ENCODE measurements at places on chromosomes 5 and 9.

- no peak for DNase-seq
Measured at GRCh38 chr9:28234894-28235277, 661.6 kb upstream of the C9orf72 start.

DNA sequence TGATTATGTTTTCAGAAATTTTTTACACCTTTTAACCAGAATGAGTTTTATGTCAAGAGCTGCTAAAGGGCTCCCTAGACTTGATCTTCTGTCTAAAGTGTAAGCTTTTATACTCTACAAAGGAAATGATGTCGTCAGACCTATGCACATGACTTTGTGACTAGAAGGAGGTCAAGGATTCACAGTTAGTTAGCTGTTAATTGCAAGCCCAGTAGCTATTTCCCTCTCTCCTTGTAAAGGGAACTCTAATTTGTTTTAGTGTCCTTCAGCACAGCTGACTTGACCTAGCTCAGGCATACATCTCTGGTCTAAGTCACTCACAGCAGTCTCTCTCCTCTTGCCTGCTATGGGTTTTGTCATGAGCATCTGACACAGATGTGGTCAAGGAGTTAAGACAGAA is 173.5 kb upstream of the NREP start:
- no peak for DNase-seq

GRCh38 chr9:137480686-137481683 is 21.9 kb upstream of the NSMF start:
- no peak for DNase-seq

DNA sequence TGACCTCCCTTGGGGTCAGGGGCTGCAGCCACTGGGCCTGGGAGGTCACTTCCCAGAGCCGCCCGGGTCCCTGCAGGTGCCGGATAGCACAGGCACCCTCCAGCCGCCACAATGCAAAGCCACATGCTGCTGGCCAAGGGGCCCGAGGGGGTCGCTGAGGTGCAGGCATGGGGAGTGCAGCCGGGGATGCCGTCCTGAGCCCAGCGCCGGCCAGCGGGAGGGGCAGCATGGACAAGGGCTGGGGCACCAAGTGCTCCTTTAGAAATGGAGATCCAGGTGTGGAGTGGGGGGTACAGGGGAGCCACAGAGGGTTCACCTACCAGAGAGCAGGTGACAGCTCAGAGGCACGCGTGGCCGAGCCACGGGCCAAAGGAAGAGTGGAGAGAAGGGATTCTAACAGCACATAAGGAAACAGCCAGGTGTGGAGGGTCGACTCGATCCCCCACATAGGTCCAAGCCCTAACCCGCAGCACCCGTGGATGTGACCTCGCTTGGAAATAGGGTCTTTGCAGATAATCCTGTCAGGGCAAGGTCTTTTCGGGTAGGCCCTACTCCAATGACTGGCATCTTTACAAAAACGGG is 24.7 kb downstream of the ZDHHC11B start:
- DNase-seq = no peak

DNA sequence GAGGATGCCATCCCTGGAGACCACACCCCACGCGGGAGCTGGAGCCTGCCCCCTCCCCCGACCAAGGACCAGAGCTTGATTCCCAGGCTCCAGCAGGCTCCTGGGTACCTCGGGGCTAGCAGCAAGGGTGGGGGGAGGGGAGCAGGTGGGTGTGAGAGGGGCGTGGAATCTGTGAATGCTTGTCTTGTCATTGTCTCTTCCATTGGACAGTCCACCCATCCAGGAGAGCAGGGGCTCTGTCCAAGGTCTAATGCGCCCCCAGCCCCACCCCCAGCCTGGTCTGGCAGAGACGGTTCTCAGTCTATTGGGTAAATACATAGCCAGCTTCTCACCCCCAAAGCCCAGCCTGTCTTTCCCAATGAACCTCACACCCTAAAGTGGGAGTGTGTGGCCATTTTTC is 22.8 kb downstream of the URM1 start:
- no peak for DNase-seq

GRCh38 chr9:92119586-92119985 is 4.4 kb upstream of the SPTLC1 start:
- DNase-seq = no peak

- DNase-seq = no peak
Measured at GRCh38 chr9:116279230-116279629, 125.6 kb downstream of the PAPPA start.

DNA sequence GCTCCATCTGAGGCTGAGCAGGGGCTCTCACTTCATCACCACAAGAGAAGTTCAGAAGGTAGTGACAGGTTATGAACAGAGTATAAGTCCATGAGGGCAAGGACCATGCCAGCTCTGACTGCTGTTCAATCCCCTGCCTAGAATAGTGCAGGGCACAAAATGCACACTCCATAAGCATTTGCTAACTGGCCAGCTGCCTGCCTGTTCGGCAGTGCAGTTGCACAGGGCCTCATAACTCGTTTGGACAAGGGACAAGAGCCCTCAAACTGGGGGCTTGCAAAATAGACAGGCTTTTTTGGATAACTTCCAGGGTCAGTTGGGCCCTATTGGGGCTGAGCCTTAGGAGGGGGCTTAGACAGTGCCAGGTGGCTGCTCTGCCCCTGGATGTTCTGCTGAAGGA is 21.1 kb downstream of the SPARC start:
- no peak for DNase-seq

DNA sequence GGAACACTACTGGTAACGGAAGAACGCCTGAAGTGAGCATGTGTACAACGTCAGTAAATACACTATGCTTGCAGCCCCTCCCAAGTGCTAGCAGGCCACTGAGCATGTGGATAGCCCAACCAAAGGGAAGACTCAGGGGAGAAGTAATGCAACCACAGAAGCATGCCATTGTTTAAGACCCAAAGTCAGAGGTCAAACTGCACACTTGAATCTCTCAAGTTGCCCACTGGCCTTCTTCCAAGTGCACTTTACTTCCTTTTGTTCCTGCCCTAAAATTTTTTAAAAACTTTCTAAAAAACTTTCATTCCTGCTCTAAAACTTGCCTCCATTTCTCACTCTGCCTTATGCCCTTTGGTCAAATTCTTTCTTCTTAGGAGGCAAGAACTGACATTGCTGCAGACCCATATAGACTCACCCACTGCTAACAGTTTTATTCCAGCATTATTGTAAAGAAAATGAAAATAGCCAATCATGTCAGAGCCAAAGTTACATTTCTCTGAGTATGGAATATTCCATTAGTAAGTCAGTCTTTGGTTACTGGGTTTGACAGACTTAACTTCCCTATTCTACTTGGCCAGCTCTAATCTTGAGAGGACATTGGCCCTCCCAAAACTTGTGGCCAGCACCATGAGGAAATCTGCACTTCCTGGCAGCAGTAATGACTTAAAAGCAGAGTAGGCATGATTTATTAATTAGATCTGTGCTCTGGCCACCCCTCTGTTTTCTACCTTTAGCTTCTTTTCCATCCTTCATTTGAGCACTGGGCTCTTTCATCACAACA is 76.9 kb downstream of the TSSK1B start:
- no peak for DNase-seq

DNA sequence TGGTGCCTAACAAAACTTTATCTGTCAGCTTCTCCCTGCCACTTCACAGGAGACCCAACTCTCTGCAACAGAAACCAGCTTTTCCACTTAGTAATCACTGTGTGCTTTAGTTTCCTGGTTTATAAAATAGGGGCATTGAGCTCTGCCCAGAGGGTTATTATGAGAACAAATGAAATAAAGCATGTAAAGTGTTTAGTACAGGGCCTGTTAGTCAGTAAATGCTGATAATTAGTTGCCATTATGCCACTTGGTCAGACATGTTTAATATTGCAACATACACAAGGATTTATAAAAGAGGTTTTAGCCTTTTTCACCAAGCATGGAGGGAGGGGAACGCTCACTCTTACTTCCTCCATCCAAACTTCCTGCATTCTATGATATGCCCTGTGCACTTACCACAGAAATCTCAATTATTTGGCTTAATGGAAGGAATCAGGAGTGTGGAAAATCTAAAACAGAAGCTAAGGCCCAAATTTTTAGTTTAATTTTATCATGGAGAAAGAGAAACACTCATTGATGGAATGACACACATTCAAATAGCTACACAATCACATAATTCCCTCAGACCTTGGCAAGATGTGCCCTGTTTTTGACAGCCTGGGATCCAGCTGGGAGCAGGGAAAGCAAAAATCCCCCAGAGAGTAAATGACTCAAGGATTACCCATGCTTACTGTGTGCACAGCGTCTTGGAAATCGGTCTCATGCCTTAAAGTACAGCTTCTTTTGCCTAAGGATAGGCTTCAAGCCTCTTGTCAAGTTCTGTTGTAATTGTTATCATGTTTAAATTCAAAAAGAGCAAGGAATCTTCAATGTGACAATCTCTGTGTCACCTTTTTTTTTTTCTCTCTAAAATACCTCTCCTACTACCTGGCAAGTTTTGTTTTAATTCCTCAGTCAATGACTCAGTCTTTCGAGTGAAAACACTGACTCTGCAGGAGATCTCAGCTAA is 34.0 kb downstream of the ZNF474 start:
- DNase-seq = no peak

DNA sequence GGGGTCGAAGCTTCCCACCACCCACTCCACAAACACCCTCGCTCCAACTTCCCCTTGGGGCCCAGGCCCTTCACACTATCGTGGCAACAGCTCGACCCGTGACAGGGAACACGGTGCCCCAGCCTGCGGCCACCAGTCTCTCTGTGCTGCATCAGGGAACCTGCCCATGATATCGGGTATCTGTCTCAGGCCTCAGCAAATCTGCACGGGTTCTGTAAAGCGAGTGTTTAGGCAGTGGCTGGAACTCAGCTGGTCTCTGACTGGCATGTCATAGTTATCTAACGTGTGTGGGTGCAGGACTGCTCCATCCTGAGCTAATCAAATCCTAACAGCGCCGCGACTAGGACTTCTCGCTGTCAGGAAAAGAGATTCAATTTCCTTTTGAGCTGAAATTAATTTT is 42.9 kb downstream of the DBH start:
- DNase-seq = no peak

GRCh38 chr9:108444400-108445358 is 411.1 kb downstream of the ACTL7B start:
- DNase-seq = no peak

DNA sequence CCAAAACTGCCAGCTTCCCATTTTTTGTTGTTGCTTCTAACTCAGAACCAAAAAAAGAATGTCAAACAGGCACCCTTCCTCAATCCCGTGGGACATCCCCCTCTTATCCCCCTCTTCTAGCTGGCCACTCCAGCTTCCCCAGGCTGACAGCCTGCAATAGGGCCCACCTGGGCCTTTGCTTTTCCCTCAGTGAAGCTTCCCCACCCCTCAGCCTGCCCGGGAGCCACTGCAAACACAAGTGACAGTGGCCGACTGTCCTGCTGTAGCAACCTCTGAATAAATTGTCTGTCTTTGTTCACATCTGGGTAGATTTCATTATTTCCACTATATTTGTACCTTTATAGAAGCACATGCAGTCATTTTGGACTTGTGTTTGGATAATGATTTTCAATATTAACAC is 245.3 kb downstream of the GADD45G start:
- DNase-seq = no peak

DNA sequence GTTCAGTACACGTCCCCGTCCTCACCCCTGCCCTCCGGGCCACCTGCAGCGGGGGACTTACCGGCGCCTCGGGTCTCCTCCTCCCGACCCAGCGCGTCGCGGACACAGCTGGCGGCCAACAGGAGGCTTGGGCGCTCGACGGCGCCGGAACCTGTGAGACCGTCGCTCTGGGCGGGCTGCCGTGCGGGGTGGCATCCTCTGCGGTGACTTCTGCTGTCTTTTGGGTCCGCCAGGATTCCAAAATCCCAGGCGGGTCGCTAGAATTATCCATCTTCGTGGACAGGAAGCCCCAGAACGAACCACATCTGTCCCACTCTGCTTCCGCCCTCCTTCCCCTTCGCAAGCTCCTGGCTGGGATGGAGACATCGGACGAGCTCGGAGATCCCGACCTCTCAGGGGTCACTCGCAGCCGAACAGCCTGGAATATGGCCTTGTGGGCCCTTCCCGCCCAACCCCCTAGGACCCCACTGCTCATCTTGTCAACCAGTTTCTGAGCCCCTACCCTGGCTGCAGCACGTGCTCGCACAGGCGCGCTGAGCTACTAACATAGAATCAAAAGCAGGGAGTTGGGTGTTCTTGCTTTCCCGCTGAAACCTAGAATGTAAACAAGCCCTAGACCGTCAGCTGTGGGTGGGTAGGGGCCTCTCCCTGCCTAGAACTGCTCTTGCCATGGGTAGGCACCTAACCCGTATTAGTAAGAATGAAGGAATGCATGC is 947 bp upstream of the MARCHF3 start:
- DNase-seq = no peak

DNA sequence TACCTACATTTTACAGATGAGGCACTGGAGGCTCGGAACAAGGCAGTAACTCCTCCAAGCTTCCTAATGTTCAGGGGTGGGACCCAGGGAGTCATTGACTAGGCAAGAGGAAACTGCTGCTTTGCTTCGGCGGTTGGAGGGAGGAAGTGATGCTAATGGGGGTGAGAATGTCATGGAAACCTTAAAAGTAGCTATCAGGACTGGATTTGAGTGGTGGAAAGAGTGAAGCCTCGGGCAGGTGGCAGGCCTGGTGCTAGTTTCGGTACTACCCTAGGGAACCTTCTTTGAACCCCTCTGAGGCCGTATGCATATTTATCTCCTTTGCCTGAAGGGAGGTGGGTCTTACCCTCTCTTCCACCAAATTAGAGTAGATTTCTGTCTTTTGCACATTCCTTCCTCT is 1.6 kb downstream of the BSPRY start:
- peak; percentile 40 for DNase-seq

DNA sequence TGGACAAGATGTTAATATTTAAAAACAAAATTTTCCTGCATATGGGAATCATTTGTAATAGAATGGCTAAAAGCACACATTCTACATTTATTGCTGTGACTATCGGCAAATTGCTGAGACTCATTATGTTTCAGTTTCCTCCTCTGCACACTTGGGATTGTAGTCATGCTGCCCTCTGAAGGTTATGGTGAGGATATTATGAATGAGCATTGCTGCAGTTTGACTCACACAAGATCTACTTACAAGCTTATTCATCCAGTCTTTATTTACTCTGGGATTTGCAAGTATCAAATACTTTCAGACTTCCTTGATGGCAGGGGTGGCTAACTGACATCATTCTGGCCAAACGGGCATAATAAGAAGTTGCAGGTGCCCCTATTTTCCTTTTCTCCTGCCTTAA is 9.5 kb upstream of the NFIL3 start:
- peak; percentile 41 for DNase-seq

DNA sequence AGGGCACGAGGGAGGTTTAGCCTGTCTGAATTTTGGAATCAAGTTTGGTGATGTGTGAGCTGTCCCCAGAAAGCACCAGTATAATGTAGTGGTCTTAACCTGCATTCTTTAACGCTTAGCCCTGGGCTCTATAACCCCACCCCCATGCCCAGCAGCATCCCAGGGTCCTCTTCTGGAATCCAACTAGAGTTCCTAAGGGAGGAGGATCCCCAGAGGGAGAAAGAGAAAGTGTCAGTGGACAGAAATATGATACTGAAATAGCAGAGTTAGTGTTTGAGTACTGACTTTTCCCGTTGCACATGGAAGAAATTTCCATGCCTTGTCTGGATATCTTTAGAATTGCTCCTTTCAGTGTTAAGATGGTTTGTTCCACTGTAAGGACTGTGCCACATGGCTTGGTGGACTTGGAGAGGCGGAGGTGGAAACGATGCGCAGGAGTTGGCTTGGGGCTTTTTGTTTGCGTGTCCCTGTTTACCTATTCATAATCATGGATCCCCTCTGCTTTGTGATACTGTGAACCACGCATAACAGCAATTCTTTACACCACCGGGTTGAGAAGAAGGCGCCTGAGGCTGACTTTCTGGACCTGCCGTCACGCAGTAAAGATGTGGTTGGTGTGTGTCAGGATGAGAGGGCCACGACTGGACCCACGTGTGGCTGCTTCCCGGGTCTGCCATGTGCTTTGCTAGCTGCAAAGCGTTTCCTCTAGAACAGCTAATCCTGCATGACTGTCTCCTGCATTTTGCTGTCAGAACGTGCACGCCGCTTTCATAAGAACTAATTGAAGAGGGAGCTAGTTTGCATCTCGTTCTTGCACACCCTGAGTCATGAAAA is 142.3 kb downstream of the SMARCA2 start:
- DNase-seq = peak; percentile 15
